Left cardiac atrium (tissue), 4 donors: ENCODE measurements at places on chromosomes 3 and 15.
A peak's percentile ranks its signal among the peaks of the same experiment; 100 is the strongest.

GRCh38 chr3:7272203-7272602 lies 411.3 kb downstream of the GRM7 start:
- DNase-seq = no peak

DNA sequence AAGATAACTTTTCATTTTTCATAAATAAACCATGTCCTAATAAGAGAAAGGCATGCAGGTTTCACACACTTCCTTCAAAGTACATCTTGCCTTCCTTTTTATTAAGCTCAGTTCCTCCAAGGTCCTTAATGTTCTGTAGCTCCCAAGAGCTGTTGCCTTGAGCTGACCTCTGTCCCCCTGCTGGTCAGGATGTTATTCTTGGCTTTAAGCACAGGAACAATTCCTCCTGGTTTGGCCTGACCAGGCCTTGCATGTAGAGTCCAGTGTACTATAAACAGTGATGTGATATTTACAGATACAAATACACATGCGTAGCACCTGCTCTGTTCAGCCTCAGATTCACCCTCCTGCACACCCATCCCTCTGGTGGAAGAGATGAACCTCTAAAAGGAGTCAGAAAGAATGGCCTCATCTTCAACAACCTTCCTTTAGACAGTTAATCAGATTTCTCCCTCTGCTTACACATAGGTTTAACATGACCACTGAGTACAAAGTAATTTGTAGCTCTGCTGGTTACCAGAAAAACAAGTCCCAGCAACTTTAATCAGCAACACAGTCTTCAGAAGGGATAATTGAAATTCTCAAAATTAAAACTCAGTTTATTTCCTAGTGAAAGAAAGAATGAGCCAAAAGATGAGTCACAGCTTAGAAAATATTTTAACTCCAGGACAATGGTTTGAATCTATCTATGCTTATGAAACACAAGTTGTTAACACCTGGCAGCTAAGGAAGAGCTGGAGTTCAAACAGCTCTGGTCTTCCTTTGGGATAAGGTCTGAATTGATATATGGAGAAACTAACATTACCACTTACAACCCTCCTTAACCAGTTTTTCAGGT lies 46.5 kb downstream of the PTPN9 start:
- DNase-seq = peak; percentile 58

GRCh38 chr15:53658255-53658654 lies 101.2 kb downstream of the WDR72 start:
- no peak for DNase-seq

- no peak for DNase-seq
Measured at GRCh38 chr3:18049096-18049495, 306.7 kb upstream of the TBC1D5 start.

DNA sequence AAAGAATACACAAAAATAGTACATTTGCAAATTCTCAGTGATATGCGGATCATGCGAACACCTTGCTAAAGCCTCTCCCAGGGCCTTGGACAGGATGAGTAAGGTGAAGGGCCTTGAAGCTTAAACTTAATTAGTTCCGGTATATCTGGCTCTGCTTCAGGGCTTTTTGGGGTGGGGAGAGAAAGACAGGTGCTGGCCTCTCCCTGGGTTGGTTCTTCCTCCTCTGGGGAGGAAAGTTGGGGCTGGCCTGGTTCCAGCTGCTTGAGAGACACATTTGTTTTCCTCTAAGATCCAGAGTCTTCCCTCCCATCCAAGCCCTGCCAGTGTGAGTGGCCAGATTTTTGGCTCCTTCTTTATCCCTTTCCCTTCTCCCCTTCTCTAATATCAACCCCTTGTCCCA lies 64.7 kb upstream of the EPHB3 start:
- no peak for DNase-seq

DNA sequence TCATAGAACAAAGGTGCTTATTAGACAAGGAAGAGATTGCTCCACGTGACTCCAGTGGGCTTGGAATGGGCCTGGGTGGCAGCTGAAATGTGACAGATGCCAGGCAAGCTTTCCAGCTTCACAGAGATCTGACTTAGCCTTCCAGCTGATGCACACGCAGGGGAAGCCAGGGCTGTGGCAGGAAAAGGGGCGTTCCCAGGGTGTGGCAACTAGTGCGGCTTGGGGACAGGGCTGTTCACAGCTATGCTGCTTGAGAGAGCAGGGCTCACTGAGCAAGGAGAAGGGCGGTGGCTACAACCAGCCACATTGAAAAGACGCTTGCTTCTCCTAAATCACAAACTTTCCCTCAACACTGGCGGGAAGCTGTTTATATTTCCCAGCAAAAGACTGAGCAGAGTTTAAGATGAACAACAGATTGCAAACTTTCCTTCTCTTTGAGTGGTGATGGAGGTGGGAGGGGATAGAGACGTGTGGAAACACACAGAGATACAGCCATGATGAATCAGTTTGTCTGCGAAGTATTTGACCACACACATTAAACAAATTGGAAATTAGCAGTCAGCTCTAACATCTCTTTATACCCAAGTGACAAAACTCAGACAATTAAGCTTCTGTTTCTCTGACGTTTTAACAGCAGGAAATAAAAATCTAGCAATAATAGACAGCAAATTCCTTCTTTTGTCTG lies 127.5 kb downstream of the BDH1 start:
- DNase-seq = peak; percentile 68

GRCh38 chr3:146189519-146190173 lies 28.7 kb upstream of the PLOD2 start:
- no peak for DNase-seq
